Naive thymus-derived CD8-positive, alpha-beta T cell (primary cell): ENCODE measurements at places on chromosomes 3 and 15.

DNA sequence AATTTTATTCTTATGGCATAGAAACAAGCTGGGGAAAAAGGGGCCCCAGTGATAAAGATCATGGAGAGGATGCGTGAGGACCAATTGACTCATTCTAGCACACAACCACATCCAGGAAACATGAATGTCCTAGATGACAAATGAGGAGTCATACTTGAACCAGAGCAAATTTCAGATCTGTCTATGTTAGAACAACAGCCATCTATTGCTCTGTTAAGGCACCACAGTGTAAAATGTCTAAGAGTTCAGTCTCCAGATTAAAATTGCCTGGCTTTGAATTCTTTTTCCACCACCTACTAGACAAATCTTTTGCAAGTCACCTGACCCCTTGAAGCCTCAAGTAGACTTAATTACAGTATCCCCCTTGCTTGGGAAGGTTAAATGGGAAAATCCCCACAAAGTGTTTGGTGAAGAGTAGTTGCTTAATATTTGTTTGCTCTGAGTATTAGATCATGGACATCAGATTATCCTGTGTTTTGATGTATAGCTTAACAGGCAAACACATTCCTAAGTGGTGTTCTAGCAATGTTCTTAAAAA lies 258.7 kb upstream of the TGFBR2 start:
- H3K36me3 ChIP-seq, result no peaks in the 10 kb centered on the region
- peak overlapping the region; percentile 45 for H3K27ac ChIP-seq
- no peaks in the 10 kb centered on the region for H3K27me3 ChIP-seq
- peak overlapping the region; percentile 42 for H3K4me3 ChIP-seq
- no peak for DNase-seq

DNA sequence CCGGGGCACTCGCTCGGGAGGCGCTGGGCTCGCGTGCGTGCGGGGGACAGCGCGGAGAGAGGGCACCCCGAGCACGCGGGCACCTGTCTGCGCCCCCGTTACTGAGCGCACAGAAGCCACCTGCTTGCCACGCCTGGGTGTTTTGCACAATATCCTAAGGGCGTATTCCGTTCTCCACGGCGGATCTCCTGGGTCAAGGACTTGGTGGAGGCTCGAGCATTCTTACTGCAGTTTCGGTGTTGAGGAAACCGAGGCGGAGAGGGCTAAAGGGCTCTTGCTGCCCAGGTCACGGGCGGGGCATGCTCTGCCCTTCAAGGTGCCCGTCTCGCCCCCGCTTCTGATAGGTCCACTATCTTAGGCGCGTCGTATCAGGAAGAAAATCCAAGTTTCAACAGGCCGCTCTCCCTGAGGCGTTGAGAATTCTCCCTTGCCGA lies 526 bp downstream of the GPD1L start:
- peak overlapping the region; percentile 96 for H3K4me3 ChIP-seq
- H3K27ac ChIP-seq, result peak overlapping the region; percentile 71
- no peaks in the 10 kb centered on the region for H3K27me3 ChIP-seq
- H3K36me3 ChIP-seq, result peaks cover 5% of the 10 kb centered on the region
- no peak for DNase-seq
- peaks cover 39% of the 10 kb centered on the region for H3K4me1 ChIP-seq

- H3K4me3 ChIP-seq, result no peak overlapping the region
- H3K4me1 ChIP-seq, result no peaks in the 10 kb centered on the region
- no peak overlapping the region for H3K27ac ChIP-seq
- H3K36me3 ChIP-seq, result no peaks in the 10 kb centered on the region
These were observed 316.3 kb upstream of the NECTIN3 start for GRCh38 chr3:110755345-110755744.

GRCh38 chr3:105385819-105386508 lies 19.3 kb downstream of the ALCAM start:
- H3K4me1 ChIP-seq, result no peaks in the 10 kb centered on the region
- no peak overlapping the region for H3K4me3 ChIP-seq
- no peak overlapping the region for H3K27ac ChIP-seq
- no peaks in the 10 kb centered on the region for H3K27me3 ChIP-seq
- H3K36me3 ChIP-seq, result peaks cover 18% of the 10 kb centered on the region

- H3K27ac ChIP-seq, result peak overlapping the region; percentile 68
- peaks cover 86% of the 10 kb centered on the region for H3K36me3 ChIP-seq
- no peaks in the 10 kb centered on the region for H3K27me3 ChIP-seq
These were observed 27.8 kb upstream of the ITPKA start for GRCh38 chr15:41465822-41466421.

- no peak for DNase-seq
- H3K4me1 ChIP-seq, result no peaks in the 10 kb centered on the region
- no peaks in the 10 kb centered on the region for H3K27me3 ChIP-seq
- no peak overlapping the region for H3K4me3 ChIP-seq
- H3K36me3 ChIP-seq, result no peaks in the 10 kb centered on the region
These were observed 162.0 kb upstream of the CNTN6 start for GRCh38 chr3:930866-931265.

GRCh38 chr3:46759239-46760167 lies 41.8 kb upstream of the PRSS50 start:
- peaks cover 13% of the 10 kb centered on the region for H3K36me3 ChIP-seq
- no peaks in the 10 kb centered on the region for H3K4me1 ChIP-seq
- no peak overlapping the region for H3K4me3 ChIP-seq
- no peak overlapping the region for H3K27ac ChIP-seq
- DNase-seq, result no peak

- H3K36me3 ChIP-seq, result no peaks in the 10 kb centered on the region
- no peak for DNase-seq
- H3K27ac ChIP-seq, result no peak overlapping the region
- H3K27me3 ChIP-seq, result no peaks in the 10 kb centered on the region
These were observed 82.6 kb downstream of the RPLP1 start for GRCh38 chr15:69535101-69535638.

GRCh38 chr3:9142362-9142761 lies 107.1 kb downstream of the SRGAP3 start:
- H3K4me3 ChIP-seq, result no peak overlapping the region
- peaks cover 3% of the 10 kb centered on the region for H3K36me3 ChIP-seq
- H3K4me1 ChIP-seq, result no peaks in the 10 kb centered on the region
- peaks cover 32% of the 10 kb centered on the region for H3K27me3 ChIP-seq

GRCh38 chr3:58679974-58680666 lies 13.5 kb upstream of the FAM3D start:
- H3K4me1 ChIP-seq, result no peaks in the 10 kb centered on the region
- no peak overlapping the region for H3K4me3 ChIP-seq
- H3K36me3 ChIP-seq, result no peaks in the 10 kb centered on the region
- peaks cover 16% of the 10 kb centered on the region for H3K27me3 ChIP-seq
- DNase-seq, result no peak
- H3K27ac ChIP-seq, result no peak overlapping the region

GRCh38 chr3:197791892-197792647 lies 1.0 kb downstream of the LRCH3 start:
- peak overlapping the region; percentile 88 for H3K4me3 ChIP-seq
- H3K4me1 ChIP-seq, result peaks cover 55% of the 10 kb centered on the region
- DNase-seq, result peak; percentile 57

GRCh38 chr3:12343047-12343501 lies 54.2 kb downstream of the PPARG start:
- no peak for DNase-seq
- peaks cover 7% of the 10 kb centered on the region for H3K27me3 ChIP-seq
- H3K4me1 ChIP-seq, result no peaks in the 10 kb centered on the region
- H3K36me3 ChIP-seq, result no peaks in the 10 kb centered on the region
- H3K4me3 ChIP-seq, result no peak overlapping the region

- H3K27ac ChIP-seq, result no peak overlapping the region
- no peak for DNase-seq
- no peaks in the 10 kb centered on the region for H3K27me3 ChIP-seq
- H3K4me3 ChIP-seq, result no peak overlapping the region
- no peaks in the 10 kb centered on the region for H3K36me3 ChIP-seq
These were observed 4.6 kb downstream of the CCDC9B start for GRCh38 chr15:40335938-40336743.

DNA sequence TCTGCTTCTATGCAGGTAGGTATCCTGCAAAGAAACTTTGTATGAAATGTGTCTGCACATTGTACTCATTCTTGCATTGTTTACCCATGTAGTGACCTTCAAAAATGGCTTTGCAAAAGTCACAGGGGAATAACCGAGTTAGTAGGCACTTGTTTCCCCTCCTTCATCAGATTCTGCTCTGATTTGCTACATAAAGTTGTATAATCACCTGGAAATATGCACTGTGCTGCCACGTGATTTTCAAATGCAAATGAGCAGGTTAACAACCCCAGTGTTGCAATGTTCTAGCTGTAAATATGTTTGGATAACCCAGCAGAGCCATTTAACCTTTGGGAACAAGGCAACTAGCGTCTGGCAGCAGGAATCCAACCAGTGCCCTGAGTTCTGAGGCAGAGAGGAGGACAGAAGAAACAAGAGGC lies at the start of gene KNG1:
Gene KNG1, plus strand, starts transcription at position 321 of the 419 bp plus-strand sequence. CDS start 184 bp downstream, outside the sequence.
- no peaks in the 10 kb centered on the region for H3K36me3 ChIP-seq
- no peak for DNase-seq
- H3K27ac ChIP-seq, result no peak within 1 kb of the TSS
- no peak within 1 kb of the TSS for H3K4me3 ChIP-seq
- H3K4me1 ChIP-seq, result no peaks in the 10 kb centered on the region

DNA sequence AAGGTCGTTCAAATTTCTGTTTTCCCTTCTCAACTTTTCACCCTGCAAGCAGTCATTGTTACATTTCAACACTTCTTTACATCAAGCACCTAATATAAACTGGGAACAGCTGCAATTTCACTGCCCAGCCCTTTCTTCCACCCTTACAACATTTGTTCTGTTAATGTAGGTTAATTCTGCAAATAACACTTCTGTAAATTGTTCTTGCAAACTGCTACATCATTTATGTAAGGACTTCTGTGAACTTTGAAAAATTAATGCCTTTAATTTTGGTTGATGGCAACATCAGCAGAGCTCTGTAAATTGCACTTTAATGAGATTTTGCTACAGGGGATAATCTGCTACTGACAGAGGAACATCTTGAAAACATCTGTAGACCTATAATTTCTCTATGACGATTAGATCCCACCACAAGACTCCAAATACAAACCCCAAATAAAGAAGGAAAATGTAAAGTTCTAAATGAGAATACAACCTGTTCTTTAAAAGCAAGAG lies 93.5 kb downstream of the ZIC4 start:
- H3K4me3 ChIP-seq, result no peak overlapping the region
- peaks cover 2% of the 10 kb centered on the region for H3K4me1 ChIP-seq
- H3K36me3 ChIP-seq, result no peaks in the 10 kb centered on the region
- H3K27ac ChIP-seq, result no peak overlapping the region

DNA sequence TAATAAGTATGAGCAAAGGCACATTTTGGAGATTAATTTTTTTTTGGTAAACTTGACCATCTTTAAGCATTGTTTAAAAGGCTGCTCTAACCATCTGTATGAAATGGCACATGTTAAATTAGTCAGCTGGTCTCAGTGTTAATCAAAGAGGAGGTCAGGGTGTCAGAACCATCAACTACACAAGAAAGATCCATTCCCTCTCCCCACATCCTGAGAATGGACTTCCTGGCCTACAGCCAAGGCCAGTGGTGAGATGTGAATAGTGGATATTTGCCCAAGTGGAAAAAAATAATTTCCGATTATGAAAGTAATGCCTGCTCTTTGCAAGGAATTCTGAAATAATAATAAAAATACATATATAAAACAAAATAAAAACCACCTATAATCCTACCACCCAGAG lies 641.7 kb downstream of the NR2F2 start:
- peaks cover 3% of the 10 kb centered on the region for H3K27me3 ChIP-seq
- H3K4me1 ChIP-seq, result no peaks in the 10 kb centered on the region
- no peak overlapping the region for H3K27ac ChIP-seq
- DNase-seq, result no peak
- no peaks in the 10 kb centered on the region for H3K36me3 ChIP-seq
- no peak overlapping the region for H3K4me3 ChIP-seq

DNA sequence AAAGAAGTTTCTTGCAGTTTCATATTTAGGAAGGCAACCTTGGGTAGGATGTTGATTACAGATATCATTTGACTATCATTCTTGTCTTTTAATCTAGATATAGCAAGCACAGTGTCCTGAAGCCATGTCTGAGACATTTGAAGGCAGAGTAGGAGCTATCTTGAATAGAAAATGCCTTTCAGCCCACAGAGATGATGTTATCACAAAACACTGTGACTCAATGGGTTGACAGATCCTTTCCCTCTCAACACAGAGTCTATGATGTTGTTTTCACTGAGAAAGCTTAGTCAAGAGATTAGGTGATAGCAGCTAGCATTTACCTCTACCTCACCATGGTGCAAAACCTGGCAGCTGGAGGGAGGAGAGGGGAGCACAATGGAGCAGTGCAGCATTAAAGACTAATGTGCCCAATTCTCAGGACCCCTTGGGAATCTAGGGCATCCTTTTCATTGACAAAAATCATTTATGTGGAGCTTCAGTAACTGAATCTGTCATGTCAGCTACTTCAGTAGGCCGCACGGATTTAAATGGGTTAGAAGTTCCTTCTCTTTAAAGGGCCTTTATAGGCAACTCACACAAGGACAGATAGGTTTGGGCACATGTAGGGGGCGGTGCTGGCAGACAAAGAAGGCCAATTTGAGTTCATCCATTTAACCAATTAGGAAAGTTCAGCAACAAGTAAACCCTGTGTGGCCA lies 121.8 kb downstream of the AGBL1 start:
- no peaks in the 10 kb centered on the region for H3K36me3 ChIP-seq
- no peaks in the 10 kb centered on the region for H3K4me1 ChIP-seq
- no peak overlapping the region for H3K4me3 ChIP-seq
- peaks cover 9% of the 10 kb centered on the region for H3K27me3 ChIP-seq
- H3K27ac ChIP-seq, result no peak overlapping the region
- no peak for DNase-seq

GRCh38 chr15:89149501-89150101 lies 61.3 kb downstream of the ABHD2 start:
- no peak overlapping the region for H3K27ac ChIP-seq
- H3K36me3 ChIP-seq, result peaks cover 26% of the 10 kb centered on the region
- H3K4me3 ChIP-seq, result no peak overlapping the region
- no peak for DNase-seq

DNA sequence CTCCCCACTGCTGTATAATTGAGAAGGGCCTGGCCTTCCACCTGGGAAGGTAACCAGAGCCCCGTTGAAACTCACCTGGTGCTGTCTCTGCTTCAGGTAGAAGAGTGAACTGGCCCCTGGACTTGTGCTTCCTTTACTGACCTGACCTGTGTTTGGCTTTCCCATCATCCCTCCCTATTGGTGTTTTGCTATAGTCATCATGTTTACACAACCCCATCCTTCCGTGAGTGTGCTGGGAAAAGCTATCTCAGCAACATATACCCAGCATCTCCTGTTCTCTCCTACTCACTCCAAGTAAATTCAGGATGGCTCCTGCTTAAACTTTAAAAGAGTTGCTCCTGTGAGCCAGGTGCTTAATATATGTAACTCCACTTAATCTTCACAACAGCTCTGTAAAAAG lies 77.2 kb upstream of the TSC22D2 start:
- no peaks in the 10 kb centered on the region for H3K4me1 ChIP-seq
- H3K27ac ChIP-seq, result no peak overlapping the region
- DNase-seq, result no peak
- H3K4me3 ChIP-seq, result no peak overlapping the region
- no peaks in the 10 kb centered on the region for H3K36me3 ChIP-seq

DNA sequence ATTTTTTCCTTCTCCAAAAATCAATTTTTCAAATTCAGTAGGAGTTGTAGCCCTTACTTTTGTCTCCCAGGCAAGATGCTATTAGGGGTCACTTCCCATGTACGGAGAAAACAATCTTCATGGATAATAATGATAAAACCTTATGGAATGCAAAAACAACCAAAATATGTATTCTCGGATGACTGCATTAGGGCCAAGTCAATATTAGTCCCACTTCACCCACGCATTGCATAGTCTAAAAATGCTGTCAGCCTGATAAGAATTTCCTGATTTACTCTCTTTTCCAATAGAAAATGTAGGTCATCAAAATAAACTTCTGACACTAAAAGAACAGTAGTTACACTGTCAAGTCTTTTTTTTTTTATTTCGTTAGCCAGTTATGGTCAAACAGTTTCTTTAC lies 2.7 kb downstream of the VGLL3 start:
- no peaks in the 10 kb centered on the region for H3K36me3 ChIP-seq
- peaks cover 12% of the 10 kb centered on the region for H3K27me3 ChIP-seq
- no peak overlapping the region for H3K4me3 ChIP-seq
- DNase-seq, result no peak
- peaks cover 6% of the 10 kb centered on the region for H3K4me1 ChIP-seq
- no peak overlapping the region for H3K27ac ChIP-seq
